ENCODE measurements at places on chromosomes 4 and X. TPM values are rescaled to one million over a fixed set of nuclear protein-coding genes. Genes with fewer than 3 reads are reported as not detected.

- DNase-seq = no peak
These were observed 891 bp downstream of the XK start for GRCh38 chrX:37686369-37686995.

DNA sequence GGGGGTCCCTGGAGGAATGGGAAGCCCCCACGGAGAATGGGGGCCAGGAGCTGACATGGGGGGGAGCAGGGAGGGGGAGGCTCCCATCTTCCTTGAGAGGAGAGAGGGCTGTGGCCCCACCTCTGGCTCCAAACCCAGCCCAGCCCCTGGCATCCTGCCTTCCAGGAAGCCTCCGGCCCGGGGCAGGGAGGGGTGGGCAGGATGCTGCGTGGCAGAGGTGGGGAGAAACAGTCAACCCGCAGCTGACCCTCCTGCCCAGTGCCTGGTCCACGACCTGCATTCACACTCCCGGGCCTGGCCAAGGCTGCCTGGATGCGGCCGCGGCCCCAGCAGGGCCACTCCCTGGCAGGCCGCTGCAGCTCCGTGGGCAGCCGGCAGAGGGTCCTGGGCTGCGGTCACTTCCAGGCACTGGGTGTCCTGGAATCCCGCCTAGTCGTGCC lies 39.0 kb downstream of the CPLX1 start:
- no peak for DNase-seq

Gene CT55
- not detected for total RNA-seq

DNA sequence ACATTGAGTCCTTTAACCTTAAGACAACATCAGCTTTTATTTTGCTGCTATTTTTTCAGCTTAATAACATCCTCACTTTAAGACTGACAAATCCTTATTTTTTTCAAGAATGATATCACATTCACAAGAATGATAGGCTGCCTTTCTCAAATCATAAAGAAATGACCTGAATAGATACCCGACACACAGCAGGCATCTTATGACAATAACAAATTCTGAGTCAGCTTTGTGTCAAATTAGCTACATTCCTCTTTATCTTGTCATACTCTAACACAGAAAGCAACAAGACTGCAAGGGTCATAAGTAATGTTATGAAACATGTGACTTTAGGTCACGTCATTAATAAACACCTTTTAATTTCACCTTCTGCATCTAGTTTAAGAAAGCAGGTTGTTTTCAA lies 2387.6 kb downstream of the PCDH7 start:
- no peak for DNase-seq

Gene FHIP1A
- total RNA-seq = 0.45 TPM

DNA sequence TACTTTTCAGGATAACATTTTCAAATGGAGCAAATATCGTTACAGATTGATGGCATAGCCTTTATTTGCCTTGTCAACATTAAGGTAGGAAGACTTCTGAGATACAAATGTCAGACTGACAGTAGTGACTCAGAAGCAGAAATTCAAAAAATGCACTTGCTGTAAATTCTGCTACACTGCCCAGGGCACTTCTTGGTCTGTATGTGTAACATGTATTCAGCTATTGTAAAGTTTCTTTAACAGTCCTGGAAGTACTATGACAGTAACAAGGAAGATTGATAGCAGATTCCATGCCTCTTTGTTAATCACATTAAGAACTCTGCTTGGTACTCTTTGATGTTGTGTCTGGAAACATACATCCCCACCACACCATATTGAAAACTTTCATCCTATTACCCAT lies 69.6 kb upstream of the PCDH18 start:
- no peak for DNase-seq

DNA sequence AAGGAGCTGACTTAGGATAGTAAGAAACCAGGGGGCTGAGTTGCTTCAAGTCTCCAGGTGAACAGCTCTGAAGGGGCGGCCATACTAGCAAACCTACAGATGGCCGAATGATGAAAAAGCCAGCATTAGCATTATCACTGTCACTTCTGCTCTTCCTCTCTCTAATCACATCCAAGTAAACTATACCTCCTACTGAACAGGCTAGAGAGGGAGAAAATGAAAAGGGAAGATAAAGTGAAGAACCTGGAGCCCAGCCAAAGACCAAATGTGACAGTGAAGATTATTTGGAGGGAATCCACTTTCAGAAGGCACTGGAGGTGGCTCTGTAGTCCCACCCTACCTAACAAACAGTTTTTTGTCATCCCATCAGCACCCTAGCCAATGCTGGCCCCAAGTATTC lies 50.4 kb upstream of the PRPS1 start:
- no peak for DNase-seq

GRCh38 chr4:43008793-43009192 lies 116.3 kb downstream of the GRXCR1 start:
- DNase-seq = no peak

- peak; percentile 32 for DNase-seq
These were observed 759 bp downstream of the ZC4H2 start for GRCh38 chrX:64975491-64975890.

DNA sequence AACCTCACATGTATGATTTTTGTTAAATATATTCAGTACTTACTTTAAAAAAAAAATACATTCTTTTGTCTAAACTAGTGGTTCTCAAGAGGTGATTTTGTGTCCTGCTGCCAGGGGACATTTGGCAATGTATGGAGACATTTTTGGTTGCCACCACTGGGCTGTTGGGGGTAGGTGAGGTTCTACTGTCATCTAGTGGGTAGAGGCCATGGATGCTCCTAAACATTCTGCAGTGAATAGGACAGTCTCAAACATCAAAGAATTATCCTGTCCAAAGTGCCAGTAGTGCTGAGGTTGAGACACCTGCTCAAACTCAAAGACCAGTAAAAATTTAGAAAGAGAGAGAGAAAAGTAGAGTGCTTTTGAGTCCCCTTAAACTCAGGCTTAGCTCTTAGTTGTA lies 32.9 kb upstream of the PGM2 start:
- peak; percentile 12 for DNase-seq

DNA sequence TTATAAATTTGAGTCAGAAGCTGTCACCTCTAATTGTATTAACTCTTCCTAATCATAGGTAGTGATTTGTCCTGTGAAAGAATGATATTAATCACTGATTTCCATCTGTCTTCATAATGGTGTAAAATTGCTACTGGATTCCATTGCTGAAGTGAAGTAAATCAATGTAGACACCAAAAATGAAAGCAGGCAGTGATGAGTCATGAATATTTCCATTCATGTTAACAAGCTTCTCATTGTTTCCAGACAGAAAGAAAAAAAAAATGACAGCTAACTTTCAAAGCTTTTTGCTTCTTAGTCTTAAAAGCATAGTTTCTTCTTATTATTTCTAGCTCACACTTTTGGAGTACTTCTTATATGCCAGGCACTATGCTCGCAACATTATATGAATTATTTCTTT lies 21.5 kb downstream of the FAM114A1 start:
- DNase-seq = no peak

- peak; percentile 22 for DNase-seq
These were observed 924 bp upstream of the IRAK1 start for GRCh38 chrX:154020536-154021115.

GRCh38 chr4:67714248-67714583 lies 13.3 kb upstream of the UBA6 start:
- DNase-seq = peak; percentile 50

Gene USP17L11
- not detected for total RNA-seq

DNA sequence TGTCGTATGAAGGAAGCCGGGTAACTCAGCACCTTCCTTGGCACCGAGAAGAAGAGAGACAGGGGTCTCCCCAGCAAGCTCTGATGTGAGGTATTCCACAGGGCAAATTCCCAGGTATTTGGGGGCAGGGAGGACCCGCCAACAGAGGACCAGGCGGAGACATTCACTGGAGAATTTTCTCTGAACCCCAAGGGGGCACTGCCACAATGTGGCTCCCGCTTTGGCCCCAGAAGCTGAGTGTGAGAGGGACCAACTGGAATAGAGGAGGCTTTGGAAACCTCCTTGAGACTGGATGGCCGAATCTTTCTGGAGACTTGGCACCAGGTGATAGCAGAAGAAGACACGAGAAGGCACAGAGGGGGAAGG lies 735 bp upstream of the GABRE start:
- DNase-seq = no peak

Gene GPR50
- total RNA-seq = not detected

- no peak for DNase-seq
These were observed 58.9 kb downstream of the MOSPD2 start for GRCh38 chrX:14932136-14932535.

DNA sequence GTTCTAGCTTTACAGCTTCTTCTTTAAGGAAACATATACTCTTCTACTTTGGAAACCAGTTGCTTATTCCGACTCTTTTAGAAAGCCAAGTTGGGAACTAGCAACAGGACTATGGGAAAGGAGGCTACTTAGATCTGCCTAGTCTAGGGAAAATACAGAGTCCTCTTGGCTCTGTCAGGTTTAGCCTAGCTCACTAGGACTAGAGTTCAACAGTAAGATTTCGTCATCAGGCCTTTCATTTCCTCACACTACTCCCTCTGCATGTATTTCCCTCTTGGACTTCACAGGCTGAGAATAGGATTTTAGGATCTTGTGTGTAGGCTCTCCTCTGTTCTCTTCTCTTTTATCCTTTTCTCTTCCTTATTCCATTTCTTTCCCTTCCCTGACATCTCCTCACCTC lies 409.8 kb downstream of the AR start:
- no peak for DNase-seq

Gene TSPAN6
- total RNA-seq = 0.19 TPM

Gene CCNI
- total RNA-seq = 264 TPM

- no peak for DNase-seq
These were observed 31.6 kb upstream of the SOD3 start for GRCh38 chr4:24763631-24764297.
